ENCODE measurements at places on chromosomes 13 and 19.
A peak's percentile ranks its signal among the peaks of the same experiment; 100 is the strongest.

GRCh38 chr13:46577696-46578589 is 25.0 kb downstream of the LRCH1 start:
- no peak for DNase-seq

GRCh38 chr19:58575183-58576041 is 2.3 kb upstream of the MZF1 start:
- peak; percentile 43 for DNase-seq

DNA sequence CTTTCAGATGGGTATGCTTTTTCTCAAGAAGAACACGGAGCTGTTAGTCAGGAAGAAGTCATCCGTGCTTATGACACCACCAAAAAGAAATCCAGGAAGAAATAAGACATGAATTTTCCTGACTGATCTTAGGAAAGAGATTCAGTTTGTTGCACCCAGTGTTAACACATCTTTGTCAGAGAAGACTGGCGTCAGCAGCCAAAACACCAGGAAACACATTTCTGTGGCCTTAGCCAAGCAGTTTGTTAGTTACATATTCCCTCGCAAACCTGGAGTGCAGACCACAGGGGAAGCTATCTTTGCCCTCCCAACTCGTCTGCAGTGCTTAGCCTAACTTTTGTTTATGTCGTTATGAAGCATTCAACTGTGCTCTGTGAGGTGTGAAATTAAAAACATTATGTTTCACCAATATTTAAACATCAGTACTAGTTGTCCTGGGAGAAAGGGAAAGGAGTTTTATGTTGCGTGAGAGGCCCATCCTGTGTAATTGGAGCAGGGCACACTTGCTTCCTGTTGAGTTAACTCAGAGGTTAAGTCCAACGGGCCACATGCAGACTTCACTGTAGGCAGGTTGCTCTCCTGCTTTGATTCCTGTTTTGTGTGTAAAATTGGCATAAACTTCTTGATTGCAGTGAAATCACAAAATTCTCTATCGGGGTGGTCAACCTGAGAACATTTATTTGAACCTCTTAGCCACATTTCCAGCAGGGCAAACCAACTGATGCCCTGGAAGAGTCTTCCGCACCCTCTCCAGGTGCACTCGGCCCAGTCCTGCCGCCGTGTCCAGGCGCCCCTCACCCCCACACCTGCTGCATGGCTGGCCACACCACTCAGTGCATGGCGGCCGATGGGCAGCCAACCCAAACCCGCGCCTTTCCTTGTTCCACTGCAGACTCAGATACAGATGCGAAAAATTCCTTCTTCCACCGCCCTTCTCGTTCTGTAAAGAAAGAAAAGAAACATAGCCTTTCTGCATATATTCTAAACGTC is 31.6 kb downstream of the SHISA2 start:
- no peak for DNase-seq

- no peak for DNase-seq
These were observed 187.9 kb upstream of the TSHZ3 start for GRCh38 chr19:31537136-31537535.

DNA sequence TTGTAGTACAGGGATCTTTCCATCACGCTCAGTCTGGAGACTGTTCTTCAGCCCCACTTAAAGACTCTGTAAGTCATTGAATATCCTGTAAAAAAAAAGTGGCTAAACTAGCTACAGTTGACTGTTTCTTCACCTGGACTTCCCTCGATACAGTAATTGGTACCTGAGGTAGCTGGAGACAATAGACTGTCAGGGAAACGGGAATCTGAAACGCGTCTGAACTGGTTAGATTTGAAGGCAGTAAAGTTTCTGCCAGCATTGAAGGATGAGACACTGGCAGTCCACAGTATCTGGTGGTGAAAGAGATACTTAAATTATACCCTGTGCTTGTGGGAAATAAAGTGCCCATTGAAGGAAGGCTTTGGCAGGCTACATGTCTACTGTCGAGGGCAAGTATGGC is 550.5 kb downstream of the IRS2 start:
- DNase-seq, result no peak

GRCh38 chr19:33826521-33826920 is 29.9 kb downstream of the KCTD15 start:
- DNase-seq, result no peak

- no peak for DNase-seq
These were observed 396.9 kb downstream of the KCTD12 start for GRCh38 chr13:76489274-76489673.

DNA sequence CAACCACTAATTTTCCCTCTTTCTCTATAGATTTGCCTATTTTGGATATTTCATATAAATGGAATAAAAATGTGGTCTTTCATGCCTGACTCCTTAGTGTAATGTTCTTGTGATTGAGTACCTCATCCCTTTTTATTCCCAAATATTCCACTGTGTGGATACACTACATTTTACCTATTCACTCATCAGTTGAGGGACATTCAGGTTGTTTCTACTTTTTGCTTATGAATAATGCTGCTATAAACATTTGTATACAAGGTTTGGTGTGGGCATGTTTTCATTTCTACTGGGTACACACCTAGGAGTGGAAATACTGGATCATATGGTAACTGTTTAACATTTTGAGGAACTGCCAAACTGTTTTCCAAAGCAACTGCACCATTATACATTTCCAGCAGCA is 5.1 kb upstream of the WBP4 start:
- no peak for DNase-seq

DNA sequence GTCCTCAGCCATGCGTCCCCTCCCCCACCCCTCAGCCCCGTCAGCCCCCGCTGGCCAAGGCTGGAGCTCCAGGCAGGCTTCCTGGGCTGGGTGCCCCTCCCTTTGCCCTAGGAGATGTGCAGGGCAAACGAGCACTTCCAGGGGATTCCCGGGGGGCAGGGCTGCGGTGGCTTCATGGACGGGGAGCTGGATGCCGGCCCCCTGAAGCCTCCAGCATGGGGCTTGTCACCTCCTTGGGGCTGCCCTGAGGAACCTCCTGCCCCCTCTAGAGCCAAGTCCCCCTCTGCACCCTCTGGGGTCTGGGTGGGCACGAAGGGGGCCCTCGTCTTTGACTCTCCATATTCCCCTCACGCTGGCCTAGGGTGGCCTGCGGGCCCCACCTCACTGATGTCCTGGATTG is 25.4 kb upstream of the SLC7A10 start:
- no peak for DNase-seq

- no peak for DNase-seq
These were observed 6.0 kb upstream of the SULT2A1 start for GRCh38 chr19:47891923-47892666.

DNA sequence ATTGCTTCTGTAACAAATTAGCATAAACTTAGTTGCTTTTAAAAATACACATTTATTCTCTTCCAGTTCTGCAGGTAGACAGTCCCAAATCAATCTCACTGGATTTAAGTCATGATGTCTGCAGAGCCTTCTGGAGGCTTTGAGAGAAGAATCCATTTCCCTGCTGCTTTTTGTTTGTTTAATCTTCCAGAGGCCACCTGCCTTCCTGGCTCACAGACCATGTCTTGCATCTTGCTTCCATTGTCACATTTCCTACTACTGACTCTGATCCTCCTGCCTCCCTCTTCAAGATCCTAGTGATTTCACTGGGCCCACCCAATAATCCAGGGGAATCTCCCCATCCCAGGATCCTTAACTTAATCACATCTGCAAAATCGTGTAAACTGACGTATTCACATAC is 473.3 kb downstream of the ITGBL1 start:
- DNase-seq, result no peak

DNA sequence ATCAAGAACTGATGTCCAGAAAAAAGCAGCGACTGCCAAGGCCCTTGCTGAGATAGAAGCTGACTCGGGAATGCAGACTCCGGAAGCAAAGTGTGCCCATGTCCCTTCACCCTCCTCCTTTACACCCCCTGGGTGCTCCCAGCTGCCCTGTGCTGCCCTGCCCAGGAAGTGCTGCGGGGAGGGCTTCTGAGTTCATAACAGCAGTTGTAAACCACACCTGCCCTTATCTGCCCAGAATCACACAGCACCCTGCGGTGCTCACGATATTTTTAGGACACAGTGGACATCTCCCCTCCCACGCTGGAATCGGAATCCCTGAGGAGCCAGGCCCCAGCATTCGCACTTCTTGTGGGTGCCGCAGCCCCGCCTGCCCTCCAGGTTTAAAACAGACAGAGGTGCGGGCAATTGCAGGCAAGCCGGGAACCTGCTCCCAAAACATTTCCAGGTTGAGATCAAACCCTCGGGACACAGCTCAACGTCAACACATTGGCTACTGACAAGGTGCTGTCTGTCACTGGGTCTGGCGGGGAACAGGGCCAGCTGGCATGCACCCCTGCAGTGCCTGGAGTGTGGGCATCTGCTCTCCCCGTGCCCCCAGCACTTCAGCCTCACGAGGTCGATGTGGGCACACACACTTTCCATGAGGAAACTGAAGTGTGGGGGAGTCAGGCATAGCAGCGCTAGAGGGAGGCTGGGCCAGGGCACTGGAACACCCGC is 36.8 kb downstream of the RAB20 start:
- DNase-seq, result no peak

DNA sequence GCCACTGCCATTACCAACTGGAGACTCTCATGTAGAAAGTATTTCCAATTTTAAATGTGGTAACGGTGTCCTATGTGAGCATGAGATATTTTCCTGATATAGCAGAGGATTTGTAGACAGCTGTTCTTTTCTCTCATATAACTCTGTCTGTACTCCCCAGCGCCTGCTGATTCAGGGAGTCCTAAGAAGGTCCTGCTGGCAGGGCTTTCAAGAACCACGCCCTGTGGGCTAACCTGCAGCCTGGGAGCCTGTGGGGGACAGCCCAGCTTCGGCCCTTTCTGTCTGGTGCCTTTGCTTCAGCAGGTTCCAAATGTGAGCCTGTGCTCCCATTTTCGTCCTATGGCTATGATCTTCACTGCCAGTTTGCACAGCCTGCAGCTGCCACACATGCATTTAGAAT is 316.8 kb downstream of the ATP8A2 start:
- no peak for DNase-seq

DNA sequence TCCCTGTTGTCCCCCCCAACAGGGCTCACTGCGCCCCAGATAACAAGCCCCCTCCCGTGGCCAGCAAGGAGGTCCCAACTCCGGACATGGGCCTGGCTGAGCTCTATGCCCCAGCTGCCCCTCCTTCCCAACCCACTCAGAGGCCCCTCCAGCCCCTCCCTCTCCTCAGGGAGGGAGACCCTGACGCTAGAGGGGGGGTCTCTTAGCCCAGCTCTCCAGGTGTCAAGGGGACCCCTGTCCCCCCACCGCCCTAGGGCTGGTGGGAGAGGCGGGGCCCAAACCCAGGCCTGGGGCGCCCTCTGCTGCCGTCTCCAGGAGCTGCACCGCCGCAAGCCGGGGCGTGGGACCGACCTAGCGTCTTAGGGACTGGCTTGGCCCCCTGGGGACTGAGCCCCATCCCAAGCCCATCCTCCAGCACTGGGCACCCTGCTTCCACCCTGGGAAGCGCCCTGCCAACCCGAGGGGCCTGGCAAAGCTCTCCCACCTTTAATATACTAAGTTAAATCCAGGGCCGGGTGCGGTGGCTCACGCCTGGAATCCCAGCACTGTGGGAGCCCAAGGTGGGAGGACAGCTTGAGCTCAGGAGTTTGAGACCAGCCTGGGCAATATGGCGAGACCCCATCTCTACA is 1.4 kb downstream of the GRIN3B start:
- peak; percentile 58 for DNase-seq

GRCh38 chr19:27674701-27675100 is 1538.2 kb downstream of the UQCRFS1 start:
- no peak for DNase-seq

- DNase-seq, result no peak
These were observed 446 bp upstream of the ZNF83 start for GRCh38 chr19:52638601-52639000.

GRCh38 chr13:99431927-99432608 is 69.2 kb upstream of the TM9SF2 start:
- no peak for DNase-seq

DNA sequence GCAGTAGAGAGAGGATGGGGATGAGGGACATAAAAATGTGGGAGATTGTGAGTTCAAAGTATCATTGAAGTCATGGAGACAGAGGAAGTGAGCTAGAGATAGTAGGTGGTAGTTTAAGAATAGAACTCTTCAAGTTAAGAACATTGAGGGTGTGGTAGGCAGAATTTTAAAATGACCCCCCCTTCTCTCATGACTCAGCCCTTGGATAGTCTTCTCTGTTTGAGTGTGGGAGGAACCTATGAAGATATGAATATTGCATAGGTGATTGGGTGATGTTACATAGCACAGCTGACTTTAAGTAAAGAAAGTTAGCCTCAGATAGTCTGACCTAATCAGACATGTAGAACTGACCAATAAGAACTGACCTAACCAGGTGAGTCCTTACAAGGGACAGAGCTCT is 418.6 kb downstream of the FOXO1 start:
- no peak for DNase-seq

DNA sequence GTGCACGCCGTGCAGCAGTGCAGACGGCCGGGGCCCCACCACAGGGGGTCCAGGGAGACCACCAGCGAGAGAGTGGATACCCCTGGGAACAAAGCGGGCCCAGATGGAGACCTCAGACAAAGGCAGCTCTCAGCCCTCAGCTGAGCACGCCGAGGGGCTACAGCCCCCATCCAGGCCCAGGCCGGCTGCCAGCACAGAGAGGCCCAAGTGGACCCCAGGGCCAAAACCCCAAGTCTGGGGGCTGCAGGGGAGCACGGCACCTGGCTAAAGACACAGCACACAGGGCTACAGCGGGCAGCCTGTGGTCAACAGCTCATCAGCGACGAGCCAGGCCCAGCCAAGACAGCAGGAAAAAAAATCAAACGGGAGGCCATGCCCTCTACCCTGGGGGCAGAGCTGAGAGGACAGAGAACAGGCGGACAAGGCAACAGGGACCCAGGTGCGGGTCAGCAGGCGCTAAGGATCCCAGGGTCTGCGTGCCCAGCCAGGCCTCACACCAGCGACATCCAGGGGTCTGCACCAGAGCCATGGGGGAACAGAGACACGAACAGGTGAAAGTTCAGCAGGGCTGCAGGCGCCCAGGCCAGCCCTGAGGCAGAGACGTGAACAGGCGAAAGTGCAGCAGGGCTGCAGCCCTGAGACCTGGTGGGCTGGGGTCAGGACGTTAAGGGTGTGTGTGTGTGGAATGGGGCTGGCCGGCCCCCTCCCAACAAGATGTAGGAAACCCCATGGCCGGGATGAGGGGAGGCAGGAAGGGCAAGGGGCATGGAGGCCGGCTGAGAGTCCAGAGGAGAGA is 34.3 kb downstream of the RASA3 start:
- no peak for DNase-seq

DNA sequence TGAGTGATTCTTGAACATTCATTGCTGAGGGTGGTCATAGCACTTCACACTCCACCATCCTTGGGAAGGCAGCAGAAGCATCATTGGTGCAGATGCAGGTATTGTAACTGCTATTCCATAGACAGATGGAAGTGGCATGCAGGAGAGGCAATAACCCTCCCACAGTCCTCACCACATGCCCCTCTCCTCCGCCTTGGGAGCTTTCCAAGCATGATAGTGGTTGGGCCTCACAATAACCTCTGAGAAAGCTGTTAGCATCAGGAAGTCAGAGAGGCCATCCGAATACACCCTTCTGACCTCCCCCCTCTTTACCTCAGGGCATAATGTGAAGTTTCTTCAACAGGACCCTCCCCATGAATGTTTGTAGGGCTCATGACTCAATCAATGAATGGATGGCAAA is 177.9 kb downstream of the KATNAL1 start:
- no peak for DNase-seq

- DNase-seq, result no peak
These were observed 428.1 kb upstream of the DACH1 start for GRCh38 chr13:72295153-72295552.

GRCh38 chr19:36377541-36378178 is 1.3 kb downstream of the ZFP14 start:
- no peak for DNase-seq
